ENCODE measurements at places on chromosomes 16 and 17.

DNA sequence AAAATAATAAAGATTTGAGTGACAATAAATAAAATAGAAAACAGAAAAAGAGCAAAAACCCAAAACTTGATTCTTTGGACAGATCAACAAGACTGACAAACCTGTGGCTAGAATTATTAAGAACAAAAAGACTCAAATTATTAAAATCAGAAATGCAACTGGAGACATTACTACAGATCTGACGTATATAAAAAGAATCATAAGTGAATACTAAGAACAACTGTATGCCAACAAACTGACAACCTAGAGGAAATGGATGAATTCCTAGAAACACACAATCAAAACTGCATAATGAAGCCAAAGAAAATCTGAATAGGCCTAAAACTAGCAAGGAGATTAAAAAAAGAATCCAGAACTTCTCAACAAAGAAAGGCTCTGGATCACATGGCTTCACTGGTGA, 47.4 kb downstream of the NETO2 start:
- no peak for DNase-seq

DNA sequence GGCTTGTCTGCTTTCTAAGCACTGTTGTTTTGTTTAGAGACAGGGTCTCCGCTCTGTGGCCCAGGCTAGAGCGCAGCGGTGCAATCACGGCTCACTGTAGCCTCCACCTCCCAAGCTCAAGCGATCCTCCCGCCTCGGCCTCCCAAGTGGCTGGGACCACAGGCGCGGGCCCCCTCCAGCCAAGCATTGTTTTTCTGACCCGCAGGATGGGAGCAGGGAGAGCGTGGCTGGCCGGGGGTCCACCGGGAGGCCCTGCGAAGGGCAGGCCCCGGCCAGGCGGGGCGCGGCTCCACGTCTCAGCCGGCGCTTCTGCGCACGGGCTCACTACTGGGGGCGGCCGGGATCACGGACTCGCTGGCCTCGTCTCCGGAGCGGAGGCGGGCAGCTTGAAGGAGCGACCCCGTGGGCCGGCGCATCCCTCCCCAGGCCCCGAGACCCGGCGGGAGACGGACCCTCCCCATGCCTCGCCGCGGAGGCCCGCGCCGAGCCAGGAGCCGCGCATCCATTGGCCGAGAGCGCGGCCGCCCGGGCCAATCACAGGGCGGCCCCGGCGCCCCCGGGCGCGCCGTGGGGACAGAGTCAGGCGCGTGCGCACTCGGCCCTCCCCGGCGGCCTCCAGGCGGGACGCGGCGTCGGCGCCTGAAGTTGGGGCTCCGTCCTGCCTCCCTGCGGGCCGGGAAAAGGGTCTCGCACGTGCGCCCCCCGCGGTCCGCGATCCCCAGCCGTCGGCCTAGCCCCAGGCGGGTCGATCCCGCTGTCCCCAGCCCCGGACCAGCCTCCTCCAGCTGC, 24.9 kb downstream of the ACTG1 start:
- DNase-seq = peak; percentile 72

DNA sequence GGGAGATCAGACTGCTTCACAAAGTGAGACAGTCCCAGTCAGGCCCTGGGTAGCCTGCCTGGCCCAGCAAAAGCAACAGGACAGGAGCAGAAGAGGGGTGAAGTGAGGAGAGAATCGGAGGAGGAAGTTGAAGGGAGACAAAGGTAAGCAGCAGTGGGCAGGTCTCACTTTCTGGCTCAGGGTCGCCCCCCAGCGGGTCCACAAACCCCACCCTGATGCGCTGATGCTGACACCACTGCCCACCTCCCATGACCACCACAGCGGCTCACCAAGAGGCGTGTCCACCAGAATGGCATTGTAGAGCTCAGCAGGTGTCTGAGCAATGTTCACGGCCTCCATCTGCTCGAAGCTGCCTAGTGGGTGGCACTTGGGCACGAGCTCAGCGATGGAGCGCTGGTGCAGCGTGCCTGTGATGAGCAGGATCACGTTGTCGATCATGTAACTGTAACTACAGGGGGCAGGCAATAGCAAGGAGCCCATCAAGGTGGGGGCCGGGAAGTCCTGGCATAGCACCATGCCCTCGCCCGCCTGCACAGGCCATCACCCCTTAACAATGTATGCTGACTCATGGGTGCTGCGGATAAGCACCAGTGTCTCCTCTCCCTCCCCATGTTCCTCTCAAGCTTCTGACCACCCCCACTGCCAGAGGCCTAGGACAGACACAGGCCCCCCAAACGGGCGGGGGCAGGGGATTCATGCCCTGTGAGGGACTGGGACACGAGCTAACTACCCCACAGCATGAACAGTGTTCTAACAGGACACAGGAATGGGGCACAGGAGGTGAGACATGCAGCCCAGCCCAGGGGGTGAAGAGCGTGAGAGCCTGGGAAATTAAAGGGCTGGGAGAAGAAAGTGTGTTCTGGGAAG, 13.6 kb downstream of the HSD11B2 start:
- DNase-seq = no peak

DNA sequence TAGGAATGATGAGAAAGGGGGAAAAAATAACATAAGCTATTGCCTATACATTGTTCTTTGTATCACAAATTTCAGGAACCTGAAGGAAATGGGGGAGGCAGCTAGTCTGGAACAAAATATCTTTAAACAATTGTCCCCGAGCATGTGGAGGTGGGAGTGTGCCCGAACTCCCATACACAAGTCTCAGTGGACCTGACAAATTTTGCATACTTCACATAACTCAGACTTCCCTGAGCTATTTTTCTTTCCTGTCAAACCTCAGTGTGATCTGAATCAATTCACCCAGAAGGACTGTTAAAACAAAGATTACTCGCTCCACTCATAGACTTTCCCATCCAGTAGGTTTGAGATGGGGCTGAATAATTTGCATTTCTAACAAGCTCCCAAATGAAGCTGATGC, 1.6 kb upstream of the XPO6 start:
- no peak for DNase-seq

DNA sequence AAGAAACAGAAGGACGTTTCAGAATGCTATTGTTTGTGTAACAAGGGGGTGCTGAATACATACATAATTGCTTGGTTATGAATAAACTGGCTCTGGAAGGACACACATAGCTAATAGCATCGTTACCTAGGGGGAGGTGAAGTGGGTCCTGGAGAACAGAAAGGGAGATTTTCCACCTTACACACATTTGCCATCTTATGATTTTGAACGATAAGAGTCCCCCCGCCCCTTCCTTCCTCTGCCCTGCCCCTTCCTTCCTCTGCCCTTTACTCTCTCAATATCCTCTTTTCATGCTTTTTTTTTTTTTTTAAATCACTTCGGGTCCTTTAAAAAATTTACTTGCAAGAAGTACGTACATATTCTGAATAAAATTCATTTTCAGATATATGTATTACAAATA, 902 bp upstream of the DHRS7B start:
- no peak for DNase-seq

GRCh38 chr17:28693869-28694268, 17.8 kb downstream of the PROCA1 start:
- DNase-seq = no peak
